ENCODE measurements at places on chromosomes 1 and 21.

DNA sequence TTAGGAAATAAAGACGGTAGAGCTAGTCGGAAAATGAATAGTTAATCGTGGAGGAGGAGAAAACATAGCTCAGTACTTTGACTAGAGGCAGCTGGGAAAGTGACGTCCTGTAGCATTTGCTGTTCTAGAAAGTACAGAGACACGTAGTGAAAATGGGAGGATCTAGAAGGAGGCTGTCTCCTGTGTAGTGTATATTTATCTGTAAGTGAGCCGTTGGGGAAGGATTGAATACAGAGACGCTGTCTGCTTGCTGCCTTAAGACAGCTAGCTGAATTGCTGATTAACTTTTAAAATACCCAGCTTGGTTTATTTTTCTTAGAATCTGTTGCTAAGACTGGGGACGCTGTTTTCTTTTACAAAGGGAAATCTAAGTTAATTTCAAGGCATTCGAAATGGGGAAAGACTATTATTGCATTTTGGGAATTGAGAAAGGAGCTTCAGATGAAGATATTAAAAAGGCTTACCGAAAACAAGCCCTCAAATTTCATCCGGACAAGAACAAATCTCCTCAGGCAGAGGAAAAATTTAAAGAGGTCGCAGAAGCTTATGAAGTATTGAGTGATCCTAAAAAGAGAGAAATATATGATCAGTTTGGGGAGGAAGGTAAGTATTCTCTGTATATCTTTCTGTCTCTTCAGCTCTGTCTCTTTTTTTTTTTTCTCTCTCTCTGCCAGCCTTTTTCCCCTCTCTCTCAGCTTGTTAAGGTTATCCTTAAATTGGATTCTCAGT lies at the start of gene DNAJB4:
Gene DNAJB4 (plus strand): TSS at position 221 of the 729 bp plus-strand sequence. CDS start 172 bp downstream, at position 393.
- DNase-seq = no peak

DNA sequence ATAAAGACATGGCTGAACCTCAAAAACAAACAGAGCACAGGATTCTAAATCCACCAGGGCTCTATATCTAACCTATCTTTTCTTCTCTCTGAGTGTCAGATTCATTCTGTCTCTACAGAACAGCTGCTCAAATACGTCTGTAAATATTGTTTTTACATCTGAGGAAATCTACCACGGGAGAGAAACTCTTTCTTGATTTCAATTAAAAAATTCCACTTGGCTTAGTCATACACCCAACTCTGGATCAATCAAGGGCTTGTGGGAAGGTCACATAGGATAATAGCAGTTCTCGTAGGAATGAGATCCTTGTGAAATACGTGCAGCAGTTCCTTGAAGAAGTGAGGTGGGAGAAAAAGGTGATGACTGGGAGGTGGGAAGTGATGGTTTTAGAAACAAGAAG lies 1355.7 kb upstream of the ADGRL2 start:
- DNase-seq = no peak

DNA sequence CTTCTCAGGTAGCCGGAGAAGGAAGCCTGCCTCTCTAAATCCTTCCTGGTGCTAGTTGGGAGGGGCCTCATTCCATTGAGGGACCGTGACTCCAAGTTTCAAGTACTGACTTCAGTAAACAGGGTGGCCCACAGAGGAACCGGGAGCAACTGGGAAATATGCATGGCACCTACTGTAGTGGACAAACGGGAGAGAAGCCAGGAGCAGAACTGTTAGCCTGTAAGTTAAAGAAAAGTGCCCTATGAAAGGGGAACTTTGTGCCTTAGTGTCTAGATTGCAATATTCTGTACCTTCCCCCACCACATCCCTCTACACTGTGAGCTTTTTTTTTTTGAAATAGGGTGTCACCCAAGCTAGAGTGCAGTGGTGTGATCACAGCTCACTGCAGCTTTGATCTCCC lies 33.2 kb upstream of the KANK4 start:
- no peak for DNase-seq

- no peak for DNase-seq
These were observed 10.4 kb upstream of the KLF17 start for GRCh38 chr1:44108241-44108640.

- no peak for DNase-seq
These were observed 539.2 kb upstream of the OLFM3 start for GRCh38 chr1:102535829-102536505.

GRCh38 chr1:41887365-41887764 lies 31.4 kb downstream of the HIVEP3 start:
- no peak for DNase-seq

- DNase-seq = no peak
These were observed 55.5 kb downstream of the CD46 start for GRCh38 chr1:207807326-207807689.

GRCh38 chr1:115067161-115067859 lies 22.0 kb downstream of the TSPAN2 start:
- DNase-seq = no peak

GRCh38 chr1:234843946-234844345 lies 234.0 kb upstream of the IRF2BP2 start:
- no peak for DNase-seq

DNA sequence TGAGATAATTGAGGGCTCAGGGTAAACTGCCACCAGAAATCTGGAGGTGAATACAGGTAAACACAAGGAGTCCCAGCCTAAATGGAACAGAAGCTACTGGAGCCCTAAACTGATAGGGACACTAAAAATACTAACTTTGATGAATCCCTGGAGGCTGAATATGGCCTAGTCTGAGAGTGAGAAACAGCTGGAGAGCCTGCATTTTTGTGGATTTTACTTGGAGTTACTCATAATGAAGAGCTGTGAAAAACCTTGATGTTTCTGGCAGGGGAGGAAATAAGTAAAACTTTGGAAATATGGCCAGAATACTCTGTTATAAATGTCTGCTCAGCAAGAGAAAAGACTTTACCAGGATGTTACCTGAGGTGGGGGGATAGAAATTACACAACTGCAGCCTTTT lies 164.4 kb downstream of the LIPI start:
- no peak for DNase-seq

- no peak for DNase-seq
These were observed 11.5 kb upstream of the LYST start for GRCh38 chr1:235878082-235878811.

DNA sequence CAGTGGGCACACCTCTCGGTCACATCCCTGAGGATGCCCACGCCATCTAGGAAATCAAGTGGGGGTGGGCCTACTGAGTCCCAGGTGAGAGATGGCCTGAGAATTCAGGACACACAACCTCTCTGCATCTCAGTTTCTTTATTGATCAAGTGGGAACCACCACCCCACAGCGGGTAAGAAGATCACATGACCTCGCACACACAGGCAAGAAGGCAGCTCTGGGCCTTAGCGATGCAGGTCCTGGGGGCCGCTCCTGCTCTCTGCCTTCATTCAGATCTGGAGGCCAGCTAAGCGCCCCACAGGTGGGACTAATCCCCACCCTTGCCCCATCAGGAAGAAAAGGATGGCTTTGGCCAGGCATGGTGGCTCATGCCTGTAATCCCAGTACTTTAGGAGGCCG lies 63.2 kb downstream of the PGBD5 start:
- DNase-seq = no peak

GRCh38 chr1:52139817-52140540 lies 1.9 kb upstream of the ZFYVE9 start:
- no peak for DNase-seq

- no peak for DNase-seq
These were observed 105.0 kb downstream of the FNBP1L start for GRCh38 chr1:93552741-93553455.

- DNase-seq = no peak
These were observed 21.6 kb downstream of the PTGFRN start for GRCh38 chr1:116931016-116931918.

- no peak for DNase-seq
These were observed 11.6 kb downstream of the AGO1 start for GRCh38 chr1:35894656-35895055.

DNA sequence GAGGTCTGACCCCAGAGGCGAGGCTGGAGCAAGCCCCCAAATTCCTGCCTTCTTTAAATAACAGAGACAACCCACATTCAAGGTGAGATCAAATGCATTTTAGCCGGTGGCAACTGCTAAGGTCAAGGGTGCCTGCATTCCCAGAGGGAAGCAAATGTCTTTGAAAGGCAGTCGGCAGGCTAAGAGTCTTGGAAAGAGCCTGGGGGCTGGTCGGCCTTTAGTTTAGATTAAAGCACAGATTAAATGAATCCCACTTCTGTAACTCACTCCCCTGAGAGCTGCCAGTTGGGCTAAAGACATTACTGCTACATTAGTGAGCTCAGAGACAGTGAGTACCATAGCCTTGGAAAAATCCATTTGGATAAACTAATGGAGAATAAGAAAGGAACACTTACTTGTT lies 59.2 kb downstream of the HTR6 start:
- no peak for DNase-seq

DNA sequence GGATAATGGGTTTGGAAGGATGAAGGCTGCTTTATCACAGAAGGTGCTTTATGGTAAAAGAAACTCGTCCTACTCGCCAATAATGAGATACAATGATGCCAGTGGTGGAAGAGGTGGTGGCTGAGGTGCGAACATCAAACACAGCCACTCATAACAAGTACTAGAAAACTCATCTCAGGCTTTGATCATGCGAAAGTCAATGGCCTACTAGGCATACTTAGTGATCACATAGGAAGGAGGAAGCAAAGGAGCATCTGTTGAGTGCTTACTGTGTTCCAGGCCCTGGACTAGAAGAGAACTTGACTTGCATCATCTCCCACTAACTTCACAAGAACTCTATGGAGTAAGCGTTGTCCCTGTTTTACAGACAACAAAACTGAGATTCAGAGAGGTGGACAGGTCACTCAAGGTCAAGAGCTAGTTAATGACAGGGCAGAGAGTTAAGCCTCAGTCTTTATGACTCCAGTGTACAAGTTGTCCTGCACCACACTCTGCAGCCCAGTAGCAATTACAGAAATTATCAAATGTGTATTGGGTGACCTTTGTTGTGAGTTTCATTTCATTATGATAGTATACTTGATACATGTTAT lies 33.6 kb downstream of the RUNX1 start:
- no peak for DNase-seq

- DNase-seq = no peak
These were observed at the start of gene CD247 for GRCh38 chr1:167518331-167518700. Gene CD247, minus strand, starts transcription at chr1:167518529. Its CDS starts 64 bp downstream, at chr1:167518465.

DNA sequence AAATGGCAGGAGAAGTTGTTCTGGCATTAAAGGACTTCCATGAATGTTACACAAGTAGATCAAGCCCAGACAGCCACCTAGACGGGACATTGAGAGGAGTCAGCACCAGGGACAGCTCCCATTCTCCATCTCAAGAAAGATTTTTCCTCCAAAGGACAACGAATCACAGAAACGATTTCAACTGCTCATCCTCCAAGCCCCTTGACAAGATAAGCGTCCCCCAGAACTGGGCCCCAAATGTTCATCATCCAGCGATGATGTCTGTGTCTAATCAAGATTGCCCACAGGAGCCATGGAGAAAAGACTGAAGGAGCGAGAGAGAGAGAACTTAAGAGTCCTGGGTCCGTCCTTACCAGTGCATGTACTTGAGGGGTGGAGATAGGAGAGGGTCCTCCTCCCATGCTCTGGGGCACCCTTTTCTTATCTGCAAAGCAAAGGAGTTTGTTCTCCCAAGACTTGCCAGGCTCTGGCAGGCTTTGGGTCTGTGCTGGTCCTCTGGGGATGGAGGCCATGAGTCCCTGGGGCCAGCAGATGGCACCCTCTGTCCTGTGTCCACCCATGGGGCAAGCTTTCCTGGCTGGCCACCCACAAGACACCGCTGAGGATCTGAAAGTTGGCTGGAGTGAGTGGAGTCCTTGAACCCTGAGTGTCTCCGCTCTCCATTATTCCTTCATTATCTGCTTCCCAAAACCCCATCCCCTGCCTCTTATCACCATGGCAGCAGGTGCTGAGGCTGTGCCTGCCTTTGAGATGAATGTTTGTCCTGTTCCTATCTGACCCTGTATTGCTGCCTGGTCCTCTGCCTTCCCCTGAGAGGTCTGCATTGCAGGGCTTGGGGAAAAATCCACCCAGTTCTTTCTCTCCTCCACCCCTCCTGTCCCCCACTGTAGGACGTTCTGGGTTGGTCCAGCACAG lies 164.6 kb downstream of the ACTL8 start:
- DNase-seq = peak; percentile 39

All from NCI-H1092 treated with DMSO at 0.1 percent for 48 hours (cell line).